ENCODE measurements at places on chromosomes 5 and 9.

DNA sequence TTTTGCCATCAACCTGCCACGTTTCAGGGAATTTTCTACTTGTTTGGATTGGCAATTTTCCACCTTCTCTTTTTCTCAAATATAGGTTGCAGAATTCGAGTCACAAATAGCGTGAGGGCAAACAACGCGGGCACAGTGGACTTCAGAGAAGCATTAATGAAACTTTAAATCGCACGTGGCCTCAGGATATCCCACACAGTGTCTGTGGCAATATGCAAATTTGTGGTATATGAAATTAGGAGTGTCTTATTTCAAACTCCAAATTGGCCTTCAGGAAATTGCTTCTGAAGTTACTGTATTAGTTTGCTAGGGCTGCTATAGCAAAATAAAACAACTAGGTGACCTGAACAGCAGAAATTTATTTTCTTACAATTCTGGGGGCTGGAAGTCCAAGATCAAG lies 91.2 kb downstream of the MTRR start:
- no peak for DNase-seq

- DNase-seq: no peak
These were observed 407.7 kb downstream of the SPOCK1 start for GRCh38 chr5:137091472-137091871.

DNA sequence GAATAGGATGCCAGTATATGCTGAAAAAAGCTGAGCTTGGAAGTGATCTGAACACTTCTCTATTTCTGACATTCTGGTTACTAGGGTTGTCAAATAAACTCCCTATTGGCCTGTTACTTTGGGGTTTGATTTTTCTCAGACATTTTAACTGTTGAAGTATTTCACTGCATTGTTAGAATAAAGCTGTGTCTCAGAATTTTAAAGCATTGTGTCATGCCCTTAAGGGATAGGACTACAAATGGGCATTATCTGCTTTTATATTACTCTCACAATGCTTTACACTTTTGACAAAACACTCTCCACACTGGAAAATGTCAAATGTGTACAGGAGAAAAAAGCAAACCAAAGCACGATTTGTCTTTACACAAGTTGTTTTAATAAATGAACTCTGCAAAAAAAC lies 16.8 kb upstream of the GPR21 start:
- DNase-seq: no peak

GRCh38 chr9:8652255-8652654 lies 852.7 kb upstream of the DMAC1 start:
- no peak for DNase-seq

DNA sequence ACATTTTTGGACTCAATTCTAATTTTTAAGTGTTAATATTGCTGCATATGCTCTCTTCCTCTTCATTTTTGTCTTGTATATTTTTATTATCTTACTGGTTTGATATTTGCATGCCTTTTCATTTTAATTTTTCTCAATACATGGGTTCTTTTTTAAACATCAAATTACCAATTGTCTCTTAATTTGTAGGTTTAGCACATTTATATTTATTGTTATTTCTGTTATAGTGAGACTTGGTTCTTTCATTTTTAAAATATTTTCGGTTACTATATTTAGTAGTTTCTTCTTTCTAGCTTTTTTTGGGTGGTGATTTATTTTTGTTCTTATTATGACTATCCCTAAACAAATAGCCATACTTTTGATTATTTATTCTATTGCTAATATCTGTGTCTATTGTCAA lies 19.4 kb downstream of the SPINK5 start:
- no peak for DNase-seq

DNA sequence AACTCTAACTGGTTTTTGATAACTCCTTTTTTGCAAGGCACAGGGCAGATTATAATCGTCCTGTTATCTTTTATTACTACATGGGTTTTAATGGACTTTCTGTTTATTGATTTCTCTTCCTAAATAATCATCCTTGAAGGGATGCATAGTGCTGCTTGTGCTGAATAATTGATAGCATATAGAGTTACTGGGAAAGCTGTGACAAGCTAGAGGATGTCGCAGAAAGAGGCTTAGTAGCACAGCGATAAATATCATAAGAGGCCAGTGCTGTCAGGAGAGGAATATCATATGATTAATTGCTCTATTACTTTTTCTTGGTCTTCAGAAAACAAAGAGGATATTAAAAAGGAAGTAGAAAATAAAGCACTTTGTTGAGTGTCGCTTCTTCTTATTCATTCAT lies 1007.1 kb upstream of the ACO1 start:
- DNase-seq: no peak

DNA sequence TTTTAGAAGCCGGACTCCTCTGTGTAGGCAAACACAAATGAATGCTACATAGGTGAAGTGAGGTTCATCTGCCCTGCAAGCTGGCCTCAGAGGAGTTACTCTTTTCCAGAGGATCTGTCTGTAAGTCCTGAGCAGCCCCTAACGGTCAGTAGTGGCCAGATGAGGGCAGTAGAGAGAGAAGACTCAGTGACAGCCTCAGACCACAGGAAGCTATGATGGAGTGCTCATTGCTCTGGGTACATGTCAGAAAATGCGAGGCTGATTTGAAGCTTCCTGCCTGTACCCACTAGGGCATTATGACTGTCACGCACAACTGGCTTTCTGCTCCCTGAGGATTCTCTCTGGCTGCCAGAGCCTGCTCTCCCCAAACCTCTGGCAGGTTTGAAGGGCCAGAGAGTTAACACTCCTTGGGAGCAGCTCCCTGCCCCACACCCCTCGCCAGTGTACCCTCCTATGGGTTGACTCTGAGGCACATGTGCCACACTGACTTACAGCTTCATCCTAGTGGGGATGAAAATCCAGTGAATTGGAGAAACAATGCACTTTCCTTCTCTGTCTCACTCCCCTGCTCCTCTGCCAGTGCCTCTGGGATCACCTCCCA lies 141.5 kb downstream of the GABRG2 start:
- DNase-seq: no peak

DNA sequence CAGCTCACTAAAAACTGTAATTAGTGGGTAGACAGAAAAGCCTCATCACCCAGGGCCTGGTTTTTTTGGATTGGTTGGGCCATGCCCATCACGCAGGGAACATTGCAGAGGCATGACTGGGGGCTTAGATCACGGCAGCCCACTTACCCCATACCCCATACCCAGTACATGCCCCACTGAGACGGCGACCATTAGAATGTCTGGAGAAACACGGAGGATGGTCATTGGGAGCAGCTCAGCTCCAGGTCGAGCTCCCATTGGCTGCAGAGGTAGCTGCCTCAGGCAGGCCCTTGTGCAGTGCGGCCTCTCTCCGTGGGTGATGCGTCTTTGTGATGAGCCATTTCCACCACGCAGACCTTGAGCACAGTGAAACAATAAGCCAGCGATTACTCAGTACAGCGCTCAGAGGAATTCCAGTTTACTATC lies 204.0 kb downstream of the GADD45G start:
- DNase-seq: no peak

GRCh38 chr9:70589571-70590314 lies 175.3 kb upstream of the KLF9 start:
- no peak for DNase-seq

DNA sequence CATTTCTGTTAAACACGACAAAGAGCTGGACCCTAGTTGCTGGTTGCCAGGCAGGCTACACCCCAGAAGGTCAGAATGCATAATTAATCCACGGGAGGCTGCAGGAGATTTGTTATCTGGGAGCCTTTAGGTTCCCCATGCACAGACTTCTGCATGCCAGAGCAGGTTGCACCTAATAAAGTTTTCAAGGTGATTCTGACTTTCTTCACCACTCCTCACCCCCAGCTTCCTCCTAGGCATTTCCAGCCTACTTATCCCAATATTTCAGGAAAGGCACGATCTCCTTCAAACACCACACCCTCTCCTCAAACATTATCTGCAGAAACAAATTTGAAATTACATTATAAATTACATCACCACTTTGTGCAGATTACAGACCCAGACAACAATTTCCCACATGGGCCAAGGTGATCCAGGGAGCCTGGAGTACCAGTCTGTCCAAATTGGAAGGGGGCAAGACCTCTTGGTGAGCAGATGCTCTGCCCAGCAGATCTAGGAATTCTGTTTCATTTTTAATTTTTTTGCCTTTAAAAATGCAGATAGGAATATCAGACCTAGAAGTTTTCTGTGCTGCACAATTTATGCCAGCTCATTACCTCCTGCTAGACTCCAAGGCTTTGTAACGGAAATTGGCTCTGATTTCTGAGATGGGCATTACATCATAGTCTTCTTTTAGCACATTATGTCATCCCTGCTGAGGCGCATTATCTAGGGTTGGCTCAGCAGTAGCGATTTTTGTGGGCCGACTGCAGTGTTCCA lies 363.4 kb upstream of the SLC30A5 start:
- peak; percentile 16 for DNase-seq

DNA sequence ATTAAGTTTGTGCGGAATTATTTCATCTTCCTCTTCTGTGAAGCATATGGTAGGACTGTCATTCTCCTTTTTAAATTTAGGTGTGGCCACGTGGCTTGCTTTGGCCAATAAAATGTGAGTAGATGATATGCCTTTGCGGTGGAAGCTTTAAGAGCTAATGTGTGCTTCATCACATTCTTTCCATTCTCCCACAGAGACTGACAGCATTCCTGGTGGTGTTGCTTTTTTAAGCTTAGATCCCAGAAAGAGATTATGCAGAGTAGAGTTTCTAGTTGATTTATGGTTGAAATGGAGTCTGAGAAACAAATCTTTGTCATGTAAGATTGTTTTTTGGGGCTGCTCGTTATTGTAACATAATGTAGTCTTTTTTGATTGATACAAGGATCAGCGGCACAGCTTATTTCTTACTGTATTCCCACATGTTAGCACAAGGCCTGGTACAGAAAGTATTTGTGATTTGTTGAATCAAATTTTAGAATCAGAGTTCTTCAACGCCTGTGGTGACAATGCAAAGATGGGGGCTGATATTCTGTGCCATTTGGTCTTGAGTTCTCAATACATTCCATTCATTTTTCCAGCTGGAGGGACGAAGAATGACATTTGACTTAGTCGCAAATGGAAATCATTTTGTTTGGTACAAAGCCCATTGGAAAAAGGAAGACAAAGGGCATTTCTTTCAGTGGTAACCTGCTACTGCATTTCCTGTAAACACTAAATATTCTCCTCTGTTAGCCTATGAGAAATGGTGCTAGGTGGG lies 209.9 kb upstream of the VLDLR start:
- no peak for DNase-seq

GRCh38 chr9:137619240-137620047 lies 639 bp downstream of the EHMT1 start:
- DNase-seq: peak; percentile 44

GRCh38 chr5:7805379-7805778 lies 45.6 kb downstream of the CFAP90 start:
- DNase-seq: no peak

DNA sequence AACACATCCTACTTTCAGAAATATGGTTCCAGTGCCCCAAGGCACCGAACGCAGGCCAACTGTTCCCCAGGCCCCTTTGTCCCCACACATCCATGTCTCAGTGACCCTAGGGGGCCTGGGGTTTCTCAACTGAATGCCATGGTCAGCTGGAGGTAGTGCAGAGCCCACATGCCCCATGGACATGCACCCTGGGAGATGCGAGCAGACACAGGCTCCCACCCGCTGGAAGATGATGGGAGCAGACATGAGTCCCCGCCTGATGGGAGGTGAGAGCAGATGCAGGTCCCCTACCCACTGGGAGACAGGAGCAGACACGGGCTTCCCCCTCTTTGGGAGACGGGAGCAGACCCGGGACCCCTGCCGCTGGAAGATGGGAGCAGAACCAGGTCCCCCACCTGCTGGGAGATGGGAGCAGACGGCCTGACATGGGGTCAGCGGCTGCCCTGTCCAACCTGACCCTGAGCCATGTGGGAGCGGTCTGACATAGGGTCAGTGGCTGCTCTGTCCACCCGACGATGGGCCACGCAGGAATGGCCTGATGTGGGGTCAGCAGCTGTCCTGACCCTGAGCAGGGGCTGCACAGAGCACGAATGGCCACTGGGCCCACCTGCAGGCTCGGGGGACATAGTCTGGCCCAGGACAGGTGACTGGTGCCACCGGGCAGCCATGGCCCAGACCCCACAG lies 18.4 kb downstream of the ZDHHC11B start:
- no peak for DNase-seq

DNA sequence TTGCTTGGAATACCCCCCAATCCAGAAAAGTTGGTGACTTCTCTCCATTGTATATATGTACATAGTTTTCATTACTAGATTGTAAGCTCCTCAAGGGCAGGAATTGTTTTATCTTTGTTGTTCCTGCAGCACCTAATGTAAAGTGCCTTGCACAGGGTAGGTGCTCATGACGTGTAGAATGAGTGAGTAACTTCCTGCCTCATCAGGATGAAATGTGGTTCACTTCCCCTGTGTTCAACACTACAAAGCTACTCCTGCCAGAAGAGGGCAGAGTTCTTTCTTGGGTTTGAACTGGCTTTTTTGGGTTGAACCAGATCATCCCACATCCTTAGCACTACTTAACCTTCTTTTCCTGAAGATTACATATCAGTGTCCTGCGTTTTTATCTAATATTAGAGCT lies 23.9 kb downstream of the GTF3C4 start:
- DNase-seq: peak; percentile 42

DNA sequence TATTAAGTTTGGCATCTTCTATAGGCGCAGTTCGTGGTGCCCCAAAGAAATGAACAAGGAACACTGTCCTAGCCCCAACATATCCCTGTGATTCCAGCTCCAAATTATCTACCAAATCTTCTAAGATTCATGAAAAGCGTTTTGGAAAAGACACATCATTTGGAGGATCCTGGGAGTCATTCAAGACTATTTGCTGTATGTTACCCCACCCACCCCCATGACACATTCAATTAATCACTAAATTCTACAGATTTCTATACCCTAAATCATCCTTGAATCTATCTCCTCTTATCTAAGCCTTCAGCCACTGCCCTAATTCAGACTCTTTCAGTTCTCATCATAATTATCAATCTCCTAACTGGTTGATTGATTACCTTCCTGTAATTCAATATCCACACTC lies 5.5 kb upstream of the RUSC2 start:
- no peak for DNase-seq

DNA sequence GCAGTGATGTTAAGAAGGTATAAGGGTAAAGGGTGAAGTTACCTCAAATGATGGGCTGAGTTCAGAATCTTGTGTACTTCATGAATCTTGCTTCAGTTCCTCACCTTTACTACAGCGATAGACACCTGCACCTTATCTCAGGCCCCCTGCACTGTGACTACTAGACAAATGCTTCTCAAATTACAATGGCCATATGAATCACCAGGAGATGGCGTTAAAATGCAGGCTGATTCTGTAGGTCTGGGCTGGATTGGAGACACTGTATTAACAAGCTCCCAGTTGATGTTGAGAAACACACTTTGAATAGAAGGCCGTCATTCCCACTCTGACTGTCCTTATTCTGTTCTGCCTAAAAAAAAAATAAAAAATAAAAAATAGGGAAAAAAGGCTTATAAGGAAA lies 29.8 kb downstream of the TARS1 start:
- DNase-seq: no peak

DNA sequence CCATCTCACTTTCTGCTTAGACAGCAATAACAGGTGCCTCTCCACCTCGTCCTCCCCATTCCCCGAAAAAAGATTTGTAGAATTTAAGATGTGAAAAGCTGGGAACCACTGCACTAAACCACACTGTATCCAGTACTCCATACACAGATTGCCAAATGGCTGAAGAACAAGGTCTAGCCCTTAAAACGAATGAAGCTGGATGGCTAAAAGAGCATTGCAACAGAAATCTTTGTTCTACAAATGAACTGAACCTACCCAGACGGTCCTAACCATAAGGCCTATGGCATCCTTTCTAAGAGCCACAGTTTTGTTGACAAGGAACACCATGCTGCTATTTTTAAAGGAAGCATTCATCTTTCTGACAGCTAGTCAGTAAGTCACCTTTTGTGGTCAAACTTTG lies 152.3 kb downstream of the TTC39B start:
- DNase-seq: no peak

- DNase-seq: no peak
These were observed 43.7 kb downstream of the RNF180 start for GRCh38 chr5:64209353-64209752.

Data from CD4-positive, alpha-beta T cell treated with Interleukin-17A for 1 hour (primary cell).